Left hindlimb (tissue), 1 donor: ENCODE measurements at places on chromosomes 2 and 18.

DNA sequence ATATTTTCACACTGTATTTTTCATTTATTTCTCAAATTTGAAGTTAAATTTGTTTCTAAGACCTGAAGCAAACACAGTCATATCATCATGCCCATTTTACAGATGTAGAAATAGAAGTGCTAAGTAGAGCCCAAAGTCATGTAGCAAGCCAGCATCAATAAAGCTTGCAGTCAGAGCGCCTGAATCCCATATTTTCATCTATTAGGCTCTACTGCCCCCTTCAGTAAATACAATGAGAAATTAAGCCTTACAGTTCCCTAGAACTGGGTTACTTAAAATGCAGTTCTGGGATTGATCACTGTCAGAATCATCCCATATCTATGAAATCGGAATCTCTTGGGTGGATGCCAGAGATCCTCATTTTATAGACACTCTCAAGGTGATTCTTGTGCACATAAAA lies 419.9 kb downstream of the TGIF1 start:
- DNase-seq, result no peak

DNA sequence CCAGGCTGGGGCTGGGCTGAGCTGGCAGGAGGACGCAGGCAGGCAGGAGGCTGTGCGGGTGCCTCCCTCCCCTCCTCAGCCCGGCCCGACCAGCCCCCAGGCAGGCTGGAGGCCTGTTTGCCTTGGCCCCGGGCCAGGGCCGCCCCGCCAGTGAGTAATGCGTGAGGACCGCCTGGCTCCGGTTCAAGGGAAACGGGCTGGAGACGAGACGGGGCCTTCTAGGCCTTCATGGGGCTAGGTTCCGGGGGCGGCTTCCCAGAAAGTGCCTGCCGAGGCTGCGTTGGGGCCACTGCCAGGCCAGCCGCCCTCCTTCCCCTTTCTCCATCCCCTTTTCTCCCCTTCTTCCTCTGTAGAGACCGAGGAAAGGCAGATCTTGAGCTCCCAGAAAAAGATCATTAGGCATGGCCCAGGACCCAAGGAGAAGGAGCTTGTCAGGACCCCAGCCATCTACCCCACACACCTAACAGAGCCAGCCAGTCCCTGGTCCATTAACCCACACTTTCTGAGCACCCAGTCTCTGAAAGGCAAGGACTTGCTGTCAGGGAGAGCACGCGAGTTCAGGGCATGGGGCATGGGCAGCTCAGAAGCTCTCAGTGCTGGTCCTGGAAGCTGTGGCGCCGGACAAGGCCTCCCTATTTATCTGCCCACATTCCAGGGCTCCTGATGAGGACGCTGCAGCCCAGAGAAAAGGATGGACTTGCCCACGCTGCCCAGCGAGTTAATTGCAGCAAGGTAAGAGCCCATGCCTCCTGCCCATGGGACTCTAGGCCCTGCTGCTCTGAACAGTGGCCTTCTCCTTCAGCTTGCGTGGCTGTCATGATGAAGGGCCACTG lies 48.5 kb downstream of the SMAD7 start:
- peak; percentile 93 for DNase-seq

- DNase-seq, result no peak
These were observed 185.4 kb upstream of the NCKAP5 start for GRCh38 chr2:133753665-133754064.

DNA sequence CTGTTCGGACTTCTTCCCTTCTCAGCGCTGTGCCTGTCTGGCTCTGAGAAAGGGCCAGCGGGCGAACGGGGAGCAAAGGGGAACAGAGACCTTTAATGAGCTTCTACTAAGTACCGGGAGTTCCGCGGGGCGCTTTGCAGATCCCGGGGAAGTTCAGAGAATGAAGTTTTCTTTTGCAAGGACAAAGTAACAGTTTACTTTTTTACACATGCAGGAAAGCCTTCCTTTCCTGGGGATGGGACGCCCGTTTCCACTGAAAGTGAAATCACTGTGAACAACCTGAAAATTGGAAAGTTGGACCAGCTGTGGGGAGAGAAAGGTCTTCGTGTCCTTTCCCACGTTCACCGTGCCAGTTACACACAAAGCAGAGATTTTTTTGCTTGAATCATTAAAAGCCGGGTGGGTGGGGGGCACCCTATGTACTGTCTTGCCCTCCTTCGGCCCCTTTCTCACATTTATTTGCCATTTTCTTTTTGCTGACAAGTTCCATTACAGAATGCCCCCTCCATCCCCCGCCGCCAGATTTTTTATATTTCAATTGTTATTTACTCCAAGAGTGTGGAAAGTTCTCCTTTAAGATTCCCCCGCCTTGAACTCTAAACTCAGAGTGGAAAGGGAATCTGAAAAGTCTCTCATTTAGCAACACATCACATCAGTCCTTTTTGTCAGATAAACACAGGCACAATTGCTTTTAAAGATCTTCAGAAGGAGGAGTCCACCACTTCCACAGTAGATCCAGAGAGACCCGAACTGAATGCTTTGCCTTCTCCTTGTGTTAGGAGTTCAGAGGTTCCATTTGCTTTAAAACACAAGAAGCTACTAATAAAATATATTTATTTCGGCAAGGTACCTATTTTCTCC lies 1.1 kb upstream of the FN1 start:
- peak; percentile 50 for DNase-seq

- no peak for DNase-seq
These were observed 108.9 kb downstream of the INHBB start for GRCh38 chr2:120454654-120455385.

- DNase-seq, result no peak
These were observed 148.5 kb upstream of the GYPC start for GRCh38 chr2:126507425-126507911.

GRCh38 chr2:229675569-229675968 lies 38.8 kb downstream of the DNER start:
- DNase-seq, result no peak
